ENCODE measurements at places on chromosomes 6 and 20.

DNA sequence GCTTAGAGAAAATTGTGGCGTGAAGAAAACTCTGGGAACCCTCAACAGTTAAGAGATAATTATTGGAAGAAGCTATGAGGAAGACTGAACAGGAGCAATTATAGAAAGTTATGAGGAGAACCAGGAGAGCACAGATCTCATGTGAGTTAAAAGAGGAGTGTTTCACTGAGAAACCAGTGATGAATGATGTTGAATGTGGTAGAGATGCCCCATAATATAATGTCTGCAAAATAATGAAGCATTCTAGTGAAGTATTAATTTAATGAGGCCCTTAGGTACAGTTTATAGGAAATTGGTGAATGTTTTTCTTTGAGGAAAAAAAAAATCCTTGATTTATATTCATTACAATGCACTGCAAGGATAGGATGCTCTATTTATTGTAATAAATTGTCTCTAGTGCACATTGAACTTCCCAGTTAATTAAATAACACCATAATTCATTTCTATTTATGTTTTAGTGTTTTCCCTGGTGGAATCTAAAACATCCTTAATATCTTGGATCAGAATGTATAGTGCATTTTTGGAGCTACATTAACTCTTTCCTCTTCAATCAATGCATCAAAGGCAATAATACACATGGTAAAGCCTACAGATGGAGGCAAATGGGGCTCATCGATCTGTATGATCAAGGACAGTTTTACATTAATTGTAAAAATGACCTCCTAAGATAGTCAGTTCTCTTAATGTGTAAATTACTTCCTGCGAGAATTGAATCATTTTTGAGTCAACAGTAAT, 91.4 kb upstream of the EYS start:
- DNase-seq: no peak

GRCh38 chr6:80728101-80728750, 621.8 kb downstream of the BCKDHB start:
- no peak for DNase-seq

DNA sequence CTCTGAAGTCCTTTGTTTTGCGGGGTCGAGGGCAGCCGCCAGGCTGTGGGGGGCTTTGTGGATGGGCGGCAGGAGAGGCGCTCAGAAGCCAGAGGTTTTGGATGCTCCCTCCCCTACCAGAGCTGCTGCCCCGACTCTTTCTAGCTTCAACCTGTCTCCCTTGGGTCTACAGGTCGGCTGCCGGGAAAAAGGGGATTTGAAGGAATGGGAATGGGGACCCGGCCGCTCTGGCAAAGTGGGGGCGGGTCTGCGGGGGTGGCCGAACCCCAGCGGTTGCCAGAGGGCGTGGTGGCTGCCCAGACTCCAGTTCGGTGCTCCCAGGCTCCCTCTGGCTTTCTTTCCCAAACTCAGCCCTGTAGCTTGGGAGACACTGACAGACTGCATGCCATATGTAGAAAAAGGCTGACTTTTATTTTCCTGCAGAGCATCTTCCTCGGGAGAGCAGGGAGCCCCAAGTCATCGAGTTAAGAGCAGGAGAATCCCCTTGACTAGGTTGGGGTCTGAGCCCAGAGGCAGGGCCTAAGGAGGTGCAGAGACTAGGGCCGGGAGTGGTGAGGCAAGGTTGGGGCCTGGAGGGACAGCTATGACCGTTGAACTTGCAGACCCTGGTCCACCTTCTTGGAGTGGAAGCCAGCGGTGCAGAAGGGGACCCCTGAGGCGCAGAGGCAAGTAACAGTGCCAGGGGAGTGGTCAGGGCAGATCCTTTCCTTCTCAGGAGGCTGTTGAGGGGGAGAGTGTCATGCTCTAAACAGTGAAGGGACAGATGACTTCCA, 1.4 kb upstream of the PPP1R18 start:
- no peak for DNase-seq

GRCh38 chr6:106084989-106085691, 996 bp upstream of the PRDM1 start:
- no peak for DNase-seq

- DNase-seq: no peak
Observed at GRCh38 chr6:39188571-39188970, 40.7 kb downstream of the KCNK5 start.

GRCh38 chr6:121951918-121952379, 447.5 kb upstream of the HSF2 start:
- DNase-seq: no peak

DNA sequence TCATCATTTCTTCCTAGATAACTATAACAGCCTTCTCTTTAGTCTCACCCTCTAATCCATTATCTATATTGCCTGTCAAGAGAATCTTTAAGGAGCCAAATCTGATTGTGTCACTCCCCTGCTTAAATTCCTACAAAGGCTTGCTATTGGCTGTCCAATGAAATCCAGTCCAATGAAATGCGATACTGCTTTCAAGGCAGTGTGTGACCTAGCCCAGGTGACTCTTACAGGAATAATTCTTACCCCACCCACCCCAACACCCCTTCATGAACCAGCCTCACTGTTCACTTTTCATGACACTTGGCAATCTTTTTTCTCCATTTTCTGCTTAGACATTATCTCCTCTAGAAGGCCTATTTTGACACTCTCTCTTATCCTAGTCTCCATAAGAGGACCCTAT, 163.3 kb upstream of the MARCKS start:
- DNase-seq: no peak

DNA sequence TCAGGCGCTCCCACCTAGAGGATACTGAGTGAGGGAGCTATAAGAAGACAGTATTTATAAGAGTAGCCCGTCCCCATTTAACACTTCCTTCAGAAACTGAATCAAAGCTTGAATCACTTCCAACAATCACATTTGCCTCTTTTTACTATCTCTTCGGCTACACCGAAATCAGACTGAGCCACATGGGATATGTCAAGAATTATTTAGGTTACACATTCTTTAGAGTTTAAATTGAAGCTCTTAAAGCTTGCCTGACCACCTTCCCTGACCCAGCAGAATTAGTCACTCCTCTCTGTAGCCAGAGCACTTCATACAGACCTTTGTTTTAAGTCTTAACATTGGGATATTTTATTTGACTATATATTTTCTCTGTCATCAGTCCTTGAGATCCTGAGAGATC, 163.7 kb downstream of the MAFB start:
- no peak for DNase-seq

DNA sequence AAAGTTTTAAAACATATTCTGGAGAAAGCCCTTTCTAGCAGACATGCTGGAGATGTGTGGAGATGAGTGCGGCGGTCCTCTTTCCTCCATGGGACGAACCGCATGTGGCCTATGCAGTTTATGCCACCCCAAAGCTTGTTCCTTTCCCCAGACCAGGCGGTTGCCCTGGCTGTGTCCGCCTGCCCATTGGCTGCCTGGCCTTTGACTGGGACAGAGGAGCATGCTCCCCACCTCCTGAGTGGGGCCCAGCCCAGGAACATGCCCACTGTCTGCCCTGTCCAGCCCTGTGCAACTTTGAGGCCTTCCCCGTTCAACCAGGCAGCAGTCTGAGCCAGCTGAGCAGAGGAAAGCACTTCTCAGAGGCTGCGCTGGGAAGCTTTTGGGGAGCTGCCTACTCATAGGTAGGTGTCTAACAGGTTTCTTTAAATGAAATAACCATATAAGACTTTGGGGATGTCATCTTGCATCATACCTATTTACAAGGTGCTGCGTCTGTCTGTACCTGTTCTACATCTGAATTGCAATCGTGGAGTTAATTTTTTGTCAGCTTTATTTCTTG, 20.6 kb downstream of the FOXC1 start:
- DNase-seq: no peak

- no peak for DNase-seq
Observed at GRCh38 chr20:46573788-46574584, 23.5 kb upstream of the OCSTAMP start.

Measured in DMS153 (cell line).